ENCODE measurements at places on chromosomes 7 and 10. TPM values are rescaled to one million over a fixed set of nuclear protein-coding genes. Genes with fewer than 3 reads are reported as not detected.

Gene CDHR1
- 2.2 TPM for total RNA-seq

Gene HMX2
- total RNA-seq: 1.1 TPM

Gene SPDYE18
- 0.96 TPM for total RNA-seq

Gene FEZF1
- total RNA-seq: not detected

Gene NPVF
- total RNA-seq: not detected

Gene DPYSL4
- 9.9 TPM for total RNA-seq

Gene ADARB2
- total RNA-seq: 0.60 TPM

Gene ZNF804B
- total RNA-seq: not detected

Gene NKX6-2
- not detected for total RNA-seq

Gene DEPP1
- total RNA-seq: 1.4 TPM

Gene OPN1SW
- total RNA-seq: not detected

Gene PCLO
- total RNA-seq: 0.22 TPM

Gene NPC1L1
- total RNA-seq: 0.25 TPM

Gene GPR146
- 2.7 TPM for total RNA-seq

Gene CALML3
- total RNA-seq: not detected

Gene HOXA3
- total RNA-seq: not detected

Gene AKR1C4
- total RNA-seq: not detected

GRCh38 chr10:121880895-121881294 is 46.9 kb downstream of the ATE1 start:
- DNase-seq: no peak

- no peak for DNase-seq
Observed at GRCh38 chr10:126373147-126373546, 15.1 kb downstream of the ADAM12 start.

- DNase-seq: no peak
Observed at GRCh38 chr7:2139004-2139699, 93.6 kb downstream of the MAD1L1 start.

DNA sequence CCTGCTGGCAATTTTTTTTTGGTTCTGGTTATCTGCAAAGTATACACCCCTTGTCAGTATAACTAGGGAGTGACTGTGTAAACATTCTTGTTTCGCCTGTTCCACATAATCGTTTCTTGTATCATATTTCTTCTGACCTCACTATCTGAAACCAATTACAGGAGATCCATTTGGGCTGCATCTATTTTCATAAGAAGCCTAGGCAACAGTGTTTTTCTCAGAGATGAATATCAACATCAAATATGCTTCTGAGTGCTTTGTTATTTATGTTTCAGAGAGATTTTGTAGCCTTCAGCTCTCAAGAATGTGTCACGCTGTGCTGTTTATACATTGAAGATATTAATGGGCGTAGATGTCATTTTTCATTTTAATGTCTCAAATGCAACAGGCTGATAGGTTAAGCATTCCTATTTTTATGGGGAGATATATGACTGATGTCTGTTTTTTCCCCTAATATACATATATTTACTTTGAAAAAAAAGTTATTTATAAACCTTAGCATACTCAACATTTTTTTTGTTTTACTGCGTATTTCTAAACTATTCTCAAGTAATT is 115.5 kb downstream of the FOXP2 start:
- DNase-seq: no peak

DNA sequence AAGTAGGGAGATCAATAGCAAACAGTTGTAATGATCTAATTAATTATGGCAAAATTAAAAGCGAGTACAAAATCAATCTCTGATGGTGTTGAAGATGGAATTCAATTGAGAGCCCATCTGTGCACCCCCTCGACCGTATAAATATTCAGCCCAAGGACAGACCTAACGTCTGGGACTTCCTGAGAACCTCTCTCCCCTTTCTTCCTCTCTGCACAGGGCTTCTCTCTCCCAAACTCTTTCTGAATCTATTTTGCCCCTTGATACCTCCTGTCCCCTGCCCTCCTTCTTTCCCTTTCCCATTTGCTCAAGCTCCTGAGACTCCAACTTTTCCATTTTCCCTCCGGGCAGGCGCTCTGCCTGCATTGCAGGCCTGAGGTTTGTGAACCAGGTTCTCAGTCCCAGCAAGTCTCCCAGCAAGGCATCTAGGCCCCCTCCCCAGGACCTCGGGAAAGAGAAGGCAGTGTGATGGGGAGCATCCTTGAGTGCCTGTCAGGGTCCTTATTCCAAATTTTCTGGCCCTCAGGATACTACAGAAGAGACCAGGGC is 8.5 kb upstream of the PAX2 start:
- DNase-seq: no peak

- no peak for DNase-seq
Observed at GRCh38 chr10:110172155-110172554, 35.2 kb upstream of the MXI1 start.

- no peak for DNase-seq
Observed at GRCh38 chr7:92595281-92595680, 5.1 kb upstream of the FAM133B start.

DNA sequence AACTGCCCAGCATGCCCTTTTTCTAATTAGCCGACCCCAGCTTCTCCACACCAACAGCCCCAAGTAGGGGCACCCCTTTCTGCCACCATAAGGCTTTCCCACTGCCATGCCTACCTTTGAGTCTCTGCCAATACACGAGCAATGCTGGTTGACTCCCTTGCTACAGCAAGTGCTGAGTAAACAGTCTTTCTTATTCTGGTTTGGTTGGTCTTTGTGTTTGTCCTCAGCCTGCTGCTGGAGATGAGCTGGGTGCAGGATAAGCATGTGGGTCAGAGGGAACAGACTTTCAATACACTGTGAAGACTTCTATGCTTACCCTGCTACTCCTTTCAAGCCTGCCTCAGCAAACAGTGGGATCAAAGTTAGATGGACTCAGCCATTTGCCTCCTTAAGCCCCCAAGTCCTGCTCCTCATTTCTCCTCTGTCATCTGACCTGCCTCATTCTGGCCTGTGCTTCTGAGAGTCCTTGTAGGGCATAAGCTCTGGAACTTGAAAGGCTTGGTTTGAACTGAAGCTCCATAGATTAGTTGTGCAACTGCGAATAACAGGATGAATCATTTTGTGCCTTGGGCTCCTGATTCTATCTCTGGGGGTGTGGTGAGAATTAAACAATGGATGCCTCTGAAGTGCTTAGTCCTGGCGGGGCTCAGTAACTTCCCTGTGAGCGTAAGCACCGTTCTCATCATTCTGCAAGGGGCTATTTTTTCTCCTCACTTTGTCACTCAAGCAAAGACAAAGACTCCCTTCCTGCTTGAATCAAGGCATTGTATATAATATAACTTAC is 533.8 kb upstream of the DPP6 start:
- no peak for DNase-seq

- no peak for DNase-seq
Observed at GRCh38 chr10:44245601-44245938, 139.3 kb downstream of the CXCL12 start.

- no peak for DNase-seq
Observed at GRCh38 chr10:3482200-3482993, 302.6 kb downstream of the KLF6 start.

DNA sequence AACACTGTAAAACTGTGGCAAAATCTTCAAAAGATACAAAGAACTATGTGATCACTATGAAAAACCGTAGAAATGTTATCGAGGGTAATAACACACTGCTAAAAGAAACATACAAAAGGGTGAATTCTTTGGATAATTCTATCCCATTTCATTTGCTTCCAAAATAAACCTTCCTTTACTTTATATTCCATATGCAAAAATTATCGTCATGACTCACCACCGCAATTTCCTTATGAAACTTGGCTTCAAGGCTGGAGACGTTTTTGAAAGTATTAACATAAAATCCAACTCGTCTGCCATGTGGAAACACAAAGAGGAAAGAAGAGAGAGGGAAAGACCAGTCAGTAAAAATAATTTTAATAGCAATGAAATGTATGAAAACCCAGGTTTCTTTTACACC is 165.2 kb downstream of the AMPH start:
- no peak for DNase-seq

DNA sequence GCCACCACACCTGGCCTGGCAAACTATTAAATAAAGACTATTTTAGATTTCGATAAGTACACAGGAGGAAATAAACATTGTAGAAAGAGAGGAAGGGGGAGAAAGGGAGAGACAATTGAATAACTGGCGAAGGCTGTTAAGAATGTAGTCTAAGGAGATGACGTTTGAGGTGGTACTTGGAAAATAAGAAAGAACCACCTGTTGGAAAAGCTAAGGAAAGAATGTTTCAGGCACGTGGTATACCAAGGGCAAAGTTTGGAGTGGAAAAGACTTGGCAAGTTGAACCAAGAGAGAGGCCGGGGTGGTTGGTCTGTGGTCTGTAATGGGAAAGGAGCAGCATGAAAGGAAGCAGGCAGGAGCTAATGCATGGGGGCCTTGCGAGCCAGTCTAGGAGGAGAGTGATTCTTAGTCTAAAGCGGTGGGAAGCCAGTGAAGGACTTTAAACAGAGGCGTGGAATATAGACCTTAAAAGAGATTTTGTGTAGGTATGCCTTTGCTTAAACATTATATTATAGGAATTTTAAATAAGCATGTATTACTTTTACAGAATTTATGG is 9.4 kb downstream of the ING3 start:
- DNase-seq: no peak

DNA sequence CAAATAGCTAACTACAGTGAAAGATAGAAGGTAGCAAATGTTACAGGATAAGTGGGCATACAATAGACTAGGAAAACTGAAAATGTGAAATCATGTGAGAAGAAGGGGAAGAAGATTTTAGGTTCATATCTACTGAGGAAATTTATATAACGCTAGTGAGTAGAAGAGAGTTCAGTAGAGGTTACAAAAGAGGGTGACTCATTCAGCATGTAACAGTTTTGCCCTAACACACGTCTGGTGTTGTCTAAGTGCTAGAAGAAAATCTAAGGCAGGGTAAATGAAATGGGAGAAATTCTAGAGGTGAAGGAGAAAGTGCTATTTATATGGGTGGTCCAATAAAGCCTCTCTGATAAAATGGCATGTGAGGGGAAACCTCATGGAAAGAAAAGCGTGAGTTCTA is 731.4 kb upstream of the POT1 start:
- no peak for DNase-seq

- DNase-seq: no peak
Observed at GRCh38 chr10:53827261-53827660, 973.8 kb downstream of the PCDH15 start.

- no peak for DNase-seq
Observed at GRCh38 chr7:156017431-156017830, 205.2 kb upstream of the SHH start.

GRCh38 chr7:67692425-67692824 is 695.8 kb downstream of the TYW1 start:
- no peak for DNase-seq

DNA sequence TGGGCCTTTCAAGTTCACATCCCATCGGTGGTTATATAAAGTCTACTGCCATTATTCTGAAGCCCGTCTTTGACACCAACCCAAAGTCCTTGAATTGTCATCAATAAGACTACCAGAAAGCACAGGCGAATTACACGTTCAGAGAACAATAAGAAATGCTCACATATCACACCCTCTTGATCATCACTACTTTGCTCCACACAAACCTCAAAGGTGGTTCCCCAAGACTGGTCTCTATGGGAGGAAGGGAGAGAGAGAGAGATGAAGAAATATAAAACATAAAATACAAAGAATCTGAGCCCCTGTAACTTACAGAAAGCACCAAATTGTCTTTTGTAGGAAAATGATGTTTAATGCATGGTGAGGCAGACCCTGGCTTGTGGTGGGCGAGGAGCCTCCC is 4.4 kb downstream of the HIPK2 start:
- peak; percentile 44 for DNase-seq

- no peak for DNase-seq
Observed at GRCh38 chr7:130273081-130273932, 6.6 kb downstream of the CPA2 start.

DNA sequence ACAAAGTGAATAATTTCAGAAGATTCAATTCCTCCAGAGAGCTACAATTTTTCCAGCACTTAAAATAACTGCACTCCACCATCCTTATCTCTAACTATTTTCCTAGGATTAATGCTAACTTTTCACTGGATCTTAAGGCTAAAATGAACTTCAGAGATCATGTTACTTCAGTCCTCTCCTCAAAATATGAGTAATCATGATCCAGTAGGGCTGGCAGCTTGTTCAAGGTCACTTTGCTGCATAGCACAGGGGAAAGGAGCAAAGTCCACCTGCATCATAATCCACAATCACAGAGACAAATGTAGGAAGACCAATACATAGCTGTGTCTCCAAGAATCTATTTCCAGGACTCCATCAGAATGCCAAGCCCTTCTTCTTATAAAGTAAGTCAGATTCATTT is 150.3 kb downstream of the LRRTM3 start:
- DNase-seq: no peak

DNA sequence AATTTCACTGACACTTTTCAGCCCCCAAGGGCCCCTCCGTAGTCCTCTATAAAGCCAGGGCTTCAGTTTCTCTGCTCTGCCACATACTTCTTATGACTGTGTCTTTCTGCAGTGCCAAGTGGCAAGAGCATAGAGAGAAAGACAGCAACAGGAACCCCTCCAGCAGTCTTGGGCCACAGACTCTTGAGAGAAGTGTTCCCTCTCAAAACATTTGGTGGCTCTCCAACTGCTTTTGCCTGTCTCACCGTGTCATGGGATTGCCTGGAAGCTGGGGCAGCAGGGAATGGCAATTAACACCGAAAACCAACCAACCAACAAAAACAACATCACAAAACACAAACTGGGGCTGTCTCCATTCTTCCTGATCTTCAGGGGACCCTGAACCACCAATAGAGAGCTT is 73.8 kb upstream of the ELN start:
- no peak for DNase-seq

DNA sequence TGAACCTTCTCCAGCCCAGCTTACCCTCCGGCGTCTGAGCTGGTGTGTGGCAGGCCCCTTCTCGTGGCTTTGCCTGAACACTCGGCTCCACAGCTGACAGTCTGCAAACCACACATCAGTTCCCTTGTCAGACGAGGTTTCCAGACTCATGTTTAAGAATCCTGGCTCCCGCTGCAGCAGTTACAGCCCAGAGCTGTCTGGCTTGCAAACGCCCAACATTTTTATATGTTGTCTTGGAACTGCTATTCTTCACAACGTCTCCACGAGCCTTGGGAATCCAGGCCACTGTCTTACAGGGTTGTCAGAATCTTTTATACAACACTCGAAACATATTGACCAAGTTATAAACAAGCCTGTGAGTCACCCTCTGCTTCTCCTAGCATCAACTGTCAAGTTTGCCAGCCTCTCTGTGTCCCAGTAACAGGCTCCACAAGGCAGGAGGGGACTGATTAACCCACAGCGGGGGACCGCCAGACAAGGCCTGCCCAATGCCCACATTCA is 68.1 kb downstream of the TNS3 start:
- DNase-seq: no peak

- DNase-seq: no peak
Observed at GRCh38 chr10:52379287-52379686, 65.2 kb downstream of the DKK1 start.

DNA sequence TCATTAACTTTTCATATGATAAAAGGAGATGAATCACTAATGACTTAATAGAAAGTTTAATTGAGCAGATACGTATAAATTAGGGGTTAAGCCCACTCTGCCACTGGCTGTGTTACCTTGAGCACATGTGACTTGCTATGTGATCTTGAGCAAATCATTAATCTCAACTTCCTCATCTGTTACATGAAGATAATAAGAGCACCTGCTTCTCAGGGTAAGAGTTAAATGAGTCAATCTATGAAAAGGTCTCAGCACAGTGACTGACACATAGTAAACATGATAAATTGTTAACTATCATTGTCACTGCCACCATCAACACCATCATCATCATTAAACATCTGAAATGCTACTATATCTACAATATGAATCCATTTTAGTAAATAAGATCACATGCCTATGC is 110.8 kb downstream of the TPK1 start:
- DNase-seq: no peak

- DNase-seq: no peak
Observed at GRCh38 chr10:129809841-129810240, 154.2 kb downstream of the EBF3 start.

- no peak for DNase-seq
Observed at GRCh38 chr7:86785641-86786040, 141.9 kb downstream of the GRM3 start.
